ENCODE measurements at places on chromosomes 12 and 14.

- no peak for DNase-seq
Measured at GRCh38 chr14:77622366-77622961, 6.0 kb upstream of the SPTLC2 start.

GRCh38 chr12:24544368-24544767, 404.5 kb downstream of the BCAT1 start:
- no peak for DNase-seq

- no peak for DNase-seq
Measured at GRCh38 chr14:32102152-32102787, 25.2 kb downstream of the ARHGAP5 start.

GRCh38 chr14:61460718-61461611, 139.6 kb downstream of the PRKCH start:
- peak; percentile 5 for DNase-seq

- no peak for DNase-seq
Measured at GRCh38 chr12:48041591-48042423, 37.5 kb upstream of the COL2A1 start.

Measured in COR-L47 (cell line).